ENCODE measurements at places on chromosomes 12 and 14.

DNA sequence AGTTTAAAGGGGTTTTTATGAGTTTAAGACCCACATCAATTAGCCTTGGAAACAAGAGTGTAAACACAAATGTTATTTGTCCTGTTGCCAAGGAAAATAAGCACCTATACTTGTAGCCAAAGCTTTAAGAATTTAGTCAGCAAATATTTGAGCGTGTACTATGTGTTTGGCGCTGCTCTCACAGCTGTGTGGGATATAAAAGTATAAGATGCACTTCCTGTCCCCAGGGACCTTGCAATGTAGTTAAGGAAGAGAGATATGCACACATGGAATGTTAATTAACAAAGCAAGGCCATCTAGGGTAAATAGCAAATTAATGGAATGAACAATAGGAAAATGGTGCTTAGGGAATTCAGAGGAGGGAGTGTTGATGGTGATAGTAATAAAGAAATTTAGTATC, 134.9 kb upstream of the SRRM4 start:
- DNase-seq: no peak

DNA sequence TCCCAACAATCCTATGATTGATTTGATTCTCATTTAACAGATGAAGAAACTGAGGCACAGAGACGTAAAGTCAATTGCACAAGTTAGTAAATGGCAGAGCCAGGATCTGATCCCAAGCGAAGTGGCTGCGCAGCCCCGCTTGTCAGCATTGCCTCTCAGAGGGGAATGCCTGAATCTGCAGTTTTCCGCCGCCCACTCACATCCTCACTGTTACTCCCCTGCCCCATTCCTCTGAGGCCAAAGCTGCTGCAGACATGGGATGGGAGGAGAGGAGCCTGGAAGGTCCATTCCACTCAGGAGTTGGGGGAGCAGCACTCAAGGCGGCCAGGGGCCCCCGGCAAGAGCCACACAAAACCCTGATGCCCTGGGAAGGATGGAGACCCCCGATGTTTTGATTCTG, 1.0 kb downstream of the NRIP2 start:
- DNase-seq: no peak

DNA sequence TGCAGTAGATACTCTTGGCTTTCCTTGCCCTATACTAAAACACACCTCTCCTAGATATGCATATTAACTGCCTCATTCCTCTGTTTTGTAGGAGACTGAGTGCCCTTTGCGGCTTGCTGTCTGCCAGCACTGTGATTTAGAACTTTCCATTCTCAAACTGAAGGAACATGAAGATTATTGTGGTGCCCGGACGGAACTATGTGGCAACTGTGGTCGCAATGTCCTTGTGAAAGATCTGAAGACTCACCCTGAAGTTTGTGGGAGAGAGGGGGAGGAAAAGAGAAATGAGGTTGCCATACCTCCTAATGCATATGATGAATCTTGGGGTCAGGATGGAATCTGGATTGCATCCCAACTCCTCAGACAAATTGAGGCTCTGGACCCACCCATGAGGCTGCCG, 15.4 kb downstream of the TRAFD1 start:
- no peak for DNase-seq

GRCh38 chr12:129357233-129357632, 504.0 kb downstream of the GLT1D1 start:
- DNase-seq: no peak

GRCh38 chr12:127396734-127397133, 870.2 kb upstream of the TMEM132C start:
- no peak for DNase-seq

DNA sequence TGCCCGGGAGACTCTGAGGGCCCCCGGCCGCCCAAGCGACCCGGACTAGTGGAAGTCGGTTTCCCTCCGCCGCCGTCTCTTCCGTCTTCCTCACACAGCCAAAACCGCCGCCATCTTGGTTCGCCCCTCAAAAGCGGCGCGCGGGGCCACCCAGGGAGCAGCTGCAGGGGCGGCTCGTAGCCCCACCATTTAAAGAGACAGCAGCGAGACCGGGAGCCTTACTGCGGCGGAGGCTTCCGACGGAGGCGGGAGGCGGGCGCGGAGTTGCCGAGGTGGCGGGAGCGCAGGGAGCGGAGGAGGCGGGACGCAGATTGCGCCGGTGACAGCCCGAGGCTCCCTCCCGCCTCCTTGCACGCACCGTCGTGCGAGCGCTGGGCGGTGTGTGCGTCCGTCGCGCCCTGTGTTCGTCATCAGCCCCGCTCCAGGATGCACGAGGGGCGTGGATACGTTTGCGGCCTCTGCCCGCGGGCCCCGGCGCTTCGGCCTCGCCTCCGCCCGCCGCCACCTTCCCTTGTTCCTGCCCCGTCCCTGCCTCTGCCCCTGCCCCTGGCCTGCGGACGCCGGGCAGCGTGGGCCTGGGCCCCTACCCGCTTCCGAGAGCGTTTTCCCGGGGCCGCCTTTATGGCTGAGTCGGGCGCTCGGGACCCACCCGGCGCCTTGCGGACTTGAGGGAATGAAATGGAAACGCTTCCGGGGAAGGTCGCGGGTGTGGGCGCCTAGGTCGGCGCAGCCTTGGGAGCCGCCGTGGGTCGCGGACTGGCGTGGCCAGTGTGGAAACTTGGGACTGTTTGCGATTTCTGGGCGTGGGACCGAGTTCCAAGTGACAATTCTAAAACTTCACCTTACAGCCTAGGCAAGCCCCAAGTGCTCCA, at the start of gene PPP4R3A:
PPP4R3A (minus strand) TSS at position 140 of the 872 bp plus-strand sequence. CDS start 663 bp downstream, outside the sequence.
- peak; percentile 95 for DNase-seq

DNA sequence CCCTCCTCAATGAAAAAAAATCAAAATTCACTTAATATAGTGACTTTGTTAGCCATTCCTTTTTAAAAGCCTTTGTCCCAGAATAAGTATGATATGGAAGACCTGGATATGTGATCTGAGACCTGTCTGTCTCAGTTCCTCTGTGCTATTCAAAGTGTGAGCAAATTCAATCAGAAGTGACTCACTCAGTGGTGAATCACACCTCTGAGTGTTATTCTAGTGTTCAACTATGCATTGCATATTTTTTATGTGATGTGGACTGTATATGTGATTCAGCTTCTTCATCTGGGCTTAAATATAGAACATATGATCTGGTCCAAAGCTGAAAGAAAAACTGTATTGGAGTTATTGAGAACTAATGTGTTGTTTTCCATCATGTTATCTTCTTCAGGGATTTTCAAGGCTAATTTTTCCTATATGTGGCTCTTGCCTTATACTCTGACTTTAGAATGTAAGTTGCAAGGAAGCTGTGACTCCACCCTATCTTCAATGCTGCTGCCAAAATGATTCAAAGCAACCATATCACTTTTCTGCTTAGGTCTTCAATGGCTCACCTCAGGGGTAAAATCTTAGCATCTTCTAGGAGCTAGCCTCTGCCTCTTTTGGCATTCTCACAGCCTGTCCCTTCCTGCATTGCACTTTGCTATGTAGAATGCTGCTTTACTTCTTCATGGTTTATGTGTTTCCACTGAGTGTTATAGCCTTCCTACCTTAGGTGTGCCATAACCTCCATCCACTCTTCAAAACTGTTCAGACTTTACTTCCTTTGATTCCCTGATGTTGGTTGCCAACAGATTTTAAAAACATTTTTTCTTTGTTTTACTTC, 169.8 kb downstream of the OTOGL start:
- DNase-seq: peak; percentile 13

DNA sequence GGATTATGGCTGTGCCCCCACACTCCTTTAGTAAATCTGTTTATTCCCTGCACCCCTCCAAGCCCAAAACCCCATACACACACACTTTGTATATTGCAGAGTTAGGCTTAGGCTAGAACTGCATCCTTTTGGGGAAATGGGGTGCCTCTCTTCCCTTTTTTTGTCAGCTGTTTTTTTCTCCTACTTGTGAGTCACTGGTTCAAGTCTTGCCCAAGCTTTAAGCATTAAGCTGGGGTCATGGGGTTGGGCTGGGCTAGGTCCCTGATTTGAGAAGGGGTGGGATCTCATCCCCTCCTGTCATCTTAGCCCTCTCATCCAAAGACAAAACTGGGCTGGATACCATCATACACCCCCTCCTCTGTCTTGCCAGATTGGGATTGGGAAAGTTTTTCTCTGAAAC, 1.6 kb downstream of the LRP1 start:
- DNase-seq: no peak

DNA sequence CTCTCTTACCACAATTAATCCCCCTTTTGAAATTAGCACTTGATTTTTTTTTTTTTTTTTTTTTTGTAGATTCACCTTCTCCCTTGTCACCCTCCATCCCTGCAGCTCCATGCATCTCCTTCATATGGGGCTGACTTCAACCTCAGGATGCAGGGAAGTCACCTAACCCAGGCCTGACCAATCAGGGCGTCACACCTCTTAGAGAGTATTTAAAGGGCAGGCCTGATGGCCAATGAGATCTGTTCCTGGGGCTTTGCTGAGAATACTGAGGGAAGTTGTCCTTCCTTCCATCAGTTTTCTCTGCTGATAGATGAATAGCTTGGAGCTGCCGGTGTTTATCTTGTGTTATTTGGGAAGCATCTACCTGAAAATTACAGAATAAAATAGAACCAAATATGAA, 1104.7 kb upstream of the TMEM132C start:
- no peak for DNase-seq

DNA sequence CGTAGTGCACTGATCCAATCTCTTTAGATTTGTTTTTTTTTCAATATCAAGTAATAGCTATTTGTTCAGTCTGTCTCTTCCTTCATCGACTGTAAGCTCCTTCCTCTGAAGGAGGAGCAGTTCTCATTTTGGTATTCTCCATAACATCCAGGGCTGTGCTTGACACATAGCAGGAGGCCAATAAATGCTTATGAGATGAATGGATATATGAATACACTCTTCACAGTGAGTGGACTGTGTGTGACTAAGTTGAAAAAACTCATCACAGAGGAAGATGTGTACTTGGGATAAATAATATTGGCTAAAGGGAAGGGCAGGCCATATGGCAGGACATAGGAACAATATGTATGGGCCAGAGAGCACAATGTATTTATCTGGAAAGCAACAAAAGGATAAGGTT, 205.3 kb upstream of the PRICKLE1 start:
- DNase-seq: no peak

DNA sequence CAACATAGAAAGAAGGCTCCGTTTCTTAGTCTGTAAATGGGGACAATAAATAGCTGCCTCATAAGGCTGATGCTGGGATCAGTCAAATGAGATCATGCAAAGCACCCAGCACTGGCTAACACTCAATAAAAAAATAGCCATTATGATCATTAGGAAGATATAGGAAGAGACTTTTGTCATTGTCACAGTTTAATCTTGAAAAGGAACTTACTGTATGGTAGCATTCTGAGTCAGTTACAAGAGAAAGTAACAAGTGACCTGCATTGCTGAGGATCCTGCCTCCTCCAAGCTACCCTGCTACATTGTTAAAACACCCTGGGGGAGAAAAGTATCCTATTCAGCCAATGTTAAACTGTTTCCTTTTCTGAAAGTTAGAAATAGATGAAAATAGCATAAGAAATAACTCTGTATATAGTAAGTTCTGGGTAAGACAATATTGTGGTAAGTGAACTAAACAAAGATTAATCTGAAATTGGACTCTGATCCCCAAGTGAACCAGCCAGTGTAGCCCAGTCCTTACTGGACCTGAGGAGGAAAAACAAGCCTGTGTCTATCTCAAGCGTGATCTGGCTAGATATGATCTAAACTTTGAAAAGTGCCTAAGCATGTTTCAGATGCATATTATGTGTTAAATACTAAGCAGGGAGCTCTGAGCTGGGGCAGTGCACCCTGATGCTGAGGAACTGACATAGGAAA, 3.6 kb upstream of the NUDT4 start:
- no peak for DNase-seq

- DNase-seq: no peak
Observed at GRCh38 chr14:102445641-102446040, 63.9 kb downstream of the ANKRD9 start.

GRCh38 chr12:94133964-94134795, 14.2 kb upstream of the PLXNC1 start:
- peak; percentile 60 for DNase-seq

DNA sequence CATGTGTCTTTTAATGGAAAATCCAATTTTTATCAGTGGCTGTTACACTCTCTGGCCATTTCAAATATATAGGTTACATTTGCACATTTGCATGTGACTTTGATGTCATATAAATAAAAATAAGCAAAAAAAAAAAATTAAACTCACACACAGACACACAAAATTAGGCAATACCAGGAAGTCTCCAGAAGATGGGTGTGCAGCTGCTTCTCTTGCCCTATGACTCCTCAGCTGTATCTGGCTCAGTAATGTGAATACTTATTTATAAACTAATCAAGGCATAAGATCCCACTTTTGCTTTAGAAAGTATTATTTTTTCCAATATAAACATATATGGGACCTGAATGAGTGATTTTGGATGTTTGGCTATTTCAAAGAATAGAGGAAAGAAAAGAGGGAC, 461.1 kb downstream of the LRIG3 start:
- DNase-seq: no peak

DNA sequence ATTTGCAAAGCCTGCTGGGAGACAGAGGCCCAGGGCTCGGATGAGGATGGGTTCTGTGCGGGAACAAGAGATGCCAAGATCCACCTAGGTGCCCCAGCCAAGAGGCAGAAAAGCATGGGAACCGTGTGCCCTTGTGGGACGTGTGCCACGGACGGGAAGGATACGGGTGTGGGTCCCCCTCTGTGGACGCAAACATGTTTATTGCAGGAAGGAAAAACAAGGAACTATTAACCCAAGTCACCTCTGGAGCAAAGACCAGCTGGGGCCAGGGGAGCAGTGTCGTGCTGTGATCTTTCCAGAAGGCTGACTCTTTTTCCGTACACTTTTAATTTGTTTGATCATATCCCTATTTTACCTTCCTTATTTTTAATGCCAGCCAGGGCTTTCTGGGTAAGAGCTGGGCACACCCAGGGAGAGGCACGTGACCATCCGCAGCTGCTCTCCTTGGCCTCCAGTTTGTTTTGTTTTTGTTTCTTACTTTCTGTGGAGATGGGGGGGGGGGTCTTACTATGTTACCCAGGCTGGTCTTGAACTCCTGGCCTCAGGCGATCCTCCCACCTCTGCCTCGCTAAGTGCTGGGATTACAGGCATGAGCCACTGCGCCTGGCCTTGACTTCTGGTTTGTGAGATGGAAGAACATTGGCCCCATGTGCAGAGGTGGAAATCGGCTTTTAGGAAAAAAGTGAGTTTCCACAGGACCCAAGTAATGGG, 20.7 kb downstream of the SCARB1 start:
- DNase-seq: no peak

DNA sequence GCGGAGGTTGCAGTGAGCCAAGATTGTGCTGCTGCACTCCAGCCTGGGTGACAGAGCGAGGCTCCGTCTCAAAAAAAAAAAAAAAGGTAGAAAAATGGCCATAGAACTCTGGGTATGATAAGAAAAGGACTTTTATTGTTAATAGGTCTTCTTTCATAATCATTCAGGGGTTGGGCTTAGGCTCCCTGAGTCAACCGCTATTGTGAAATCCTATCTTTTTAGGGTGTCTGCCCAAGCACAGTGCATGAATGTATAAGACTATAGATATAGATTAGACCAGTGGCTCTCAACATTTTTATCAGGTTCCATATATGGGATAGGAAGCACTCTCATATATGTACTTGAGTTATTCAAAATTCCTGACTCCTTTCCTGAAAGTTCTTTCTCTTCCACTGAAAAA, 48.7 kb upstream of the USP15 start:
- no peak for DNase-seq

GRCh38 chr14:75906680-75907280, 75.0 kb downstream of the TGFB3 start:
- DNase-seq: peak; percentile 71

GRCh38 chr14:33592297-33592696, 358.6 kb downstream of the EGLN3 start:
- DNase-seq: no peak

- no peak for DNase-seq
Observed at GRCh38 chr12:57225680-57226210, 3.8 kb upstream of the SHMT2 start.

- no peak for DNase-seq
Observed at GRCh38 chr12:130526813-130527212, 189.1 kb downstream of the PIWIL1 start.

Measured in activated CD4-positive, alpha-beta T cell treated with anti-CD3 and anti-CD28 coated beads, Interleukin-2, Interleukin-6, amounts not matched to agents 100 ng/mL and 50 ng/mL, durations not matched to agents 16 hours and 8 hours (primary cell).